ENCODE measurements at places on chromosomes 16 and 17.

- DNase-seq, result no peak
Observed at GRCh38 chr17:10821770-10822169, 16.1 kb downstream of the PIRT start.

DNA sequence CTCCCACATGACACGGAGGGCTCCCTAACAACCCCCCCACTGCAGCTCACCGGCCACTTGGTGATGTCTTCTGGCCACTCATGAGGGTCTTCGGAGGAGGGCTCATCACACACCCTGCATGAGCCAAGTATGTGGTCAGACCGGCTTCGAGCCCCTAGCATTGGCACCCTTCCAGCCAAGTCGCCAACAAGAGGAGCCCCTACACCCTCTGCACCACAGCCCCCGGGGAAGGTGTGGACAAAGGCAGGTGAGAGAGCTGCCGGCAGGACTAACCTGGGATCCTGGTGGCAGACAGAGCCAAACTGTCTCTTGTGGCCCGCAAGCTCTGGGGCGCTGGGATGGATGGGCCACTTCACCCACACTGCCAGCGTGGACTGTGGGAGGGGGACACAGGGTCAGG, 6.5 kb downstream of the SNRNP25 start:
- no peak for DNase-seq

DNA sequence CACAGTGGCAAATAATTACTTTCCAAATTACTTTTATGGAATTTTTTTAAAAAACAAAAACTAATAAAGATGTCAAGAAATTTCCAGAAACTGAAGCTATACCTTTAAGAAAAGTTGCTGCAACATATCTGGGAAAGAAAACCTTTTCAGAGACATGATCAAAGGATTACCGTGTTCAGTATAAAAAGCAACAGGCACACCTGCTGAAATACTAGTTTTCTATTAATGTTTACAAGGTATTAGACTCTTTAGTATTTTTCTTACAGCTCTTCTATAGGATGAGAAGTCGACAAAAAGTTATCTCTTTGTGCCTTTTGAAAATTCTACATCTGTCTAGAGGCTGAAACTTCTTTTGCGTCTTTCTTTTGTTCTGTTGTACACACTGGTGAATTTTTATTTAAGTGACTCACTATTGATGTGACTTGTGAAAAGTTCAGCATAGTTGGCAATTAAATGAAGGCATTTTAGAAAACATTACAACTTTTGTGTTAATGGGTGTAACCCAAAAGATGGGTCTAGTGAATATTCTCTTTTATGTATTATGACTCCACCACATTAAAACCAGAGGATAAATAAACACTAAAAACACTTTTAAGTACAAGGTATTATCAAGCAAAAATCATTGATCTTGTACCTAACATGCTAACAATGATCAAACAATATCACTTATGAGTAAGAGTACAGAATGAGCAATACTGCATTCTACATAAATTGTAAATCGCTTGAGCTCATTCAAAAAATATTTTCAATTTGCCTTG, 23.8 kb downstream of the NACA2 start:
- DNase-seq, result no peak

DNA sequence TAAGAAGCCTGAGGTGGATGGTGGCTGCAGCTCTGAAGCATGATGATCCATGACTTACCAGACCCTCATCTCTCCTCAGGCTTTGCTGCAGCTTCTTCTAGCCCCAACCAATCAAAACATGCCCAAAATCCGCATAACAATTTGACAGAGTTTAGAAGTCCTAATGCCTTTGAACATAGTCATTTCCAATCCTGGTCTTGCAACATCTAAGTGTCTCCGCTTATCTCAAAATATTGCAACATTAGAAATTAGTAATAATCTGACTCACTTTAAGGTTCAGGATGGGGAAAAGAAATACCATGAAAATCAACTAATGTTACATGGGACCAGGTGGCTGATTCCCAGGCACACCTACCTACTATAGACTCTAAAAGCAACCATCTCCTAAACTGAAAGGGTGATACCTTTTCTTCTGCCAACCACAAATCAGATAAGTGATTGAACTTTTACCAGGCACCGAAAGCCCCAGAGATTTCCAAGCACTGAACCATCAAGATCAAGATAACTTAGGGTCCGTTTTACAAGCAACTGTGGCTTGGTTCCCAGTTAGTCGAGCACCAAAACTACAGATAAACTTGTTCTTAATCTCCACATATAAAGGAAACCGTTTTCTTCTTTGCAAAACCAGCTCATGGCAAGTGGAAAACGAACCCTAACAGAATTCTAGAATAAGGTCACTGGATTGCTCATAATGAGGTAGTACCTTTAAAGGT, 14.0 kb downstream of the ERN1 start:
- DNase-seq, result no peak

DNA sequence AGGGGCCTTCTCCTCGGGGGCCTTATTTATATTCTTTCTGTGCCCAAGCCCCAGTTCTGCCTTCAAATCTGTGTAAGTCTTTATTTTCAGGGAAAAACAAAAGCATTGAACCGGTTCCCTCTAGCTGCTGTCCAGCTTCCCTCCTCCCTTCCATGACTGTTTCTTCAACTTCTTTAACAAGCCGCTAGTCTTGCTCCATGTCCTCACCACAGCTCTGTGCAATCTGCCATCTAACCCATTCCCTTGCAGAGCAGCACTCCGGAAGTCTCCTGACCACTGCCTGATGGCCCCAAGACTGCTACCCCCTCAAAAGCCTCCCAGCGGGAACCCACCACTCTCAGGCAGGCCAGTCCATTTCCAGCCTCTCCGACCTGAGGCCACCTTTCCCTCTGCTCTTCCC, 16.9 kb downstream of the EMC8 start:
- DNase-seq, result no peak

Measured in GM04503 (cell line).